ENCODE measurements at places on chromosomes 3 and 15. TPM values are rescaled to one million over a fixed set of nuclear protein-coding genes. Genes with fewer than 3 reads are reported as not detected.

The SPTBN5 gene
- 0.98 TPM for total RNA-seq

The SCAPER gene
- total RNA-seq, result 3.6 TPM

The LMAN1L gene
- total RNA-seq, result not detected

The DNAH12 gene
- total RNA-seq, result not detected

The IQCF5 gene
- total RNA-seq, result not detected

The ZNF148 gene
- total RNA-seq, result 23.3 TPM

DNA sequence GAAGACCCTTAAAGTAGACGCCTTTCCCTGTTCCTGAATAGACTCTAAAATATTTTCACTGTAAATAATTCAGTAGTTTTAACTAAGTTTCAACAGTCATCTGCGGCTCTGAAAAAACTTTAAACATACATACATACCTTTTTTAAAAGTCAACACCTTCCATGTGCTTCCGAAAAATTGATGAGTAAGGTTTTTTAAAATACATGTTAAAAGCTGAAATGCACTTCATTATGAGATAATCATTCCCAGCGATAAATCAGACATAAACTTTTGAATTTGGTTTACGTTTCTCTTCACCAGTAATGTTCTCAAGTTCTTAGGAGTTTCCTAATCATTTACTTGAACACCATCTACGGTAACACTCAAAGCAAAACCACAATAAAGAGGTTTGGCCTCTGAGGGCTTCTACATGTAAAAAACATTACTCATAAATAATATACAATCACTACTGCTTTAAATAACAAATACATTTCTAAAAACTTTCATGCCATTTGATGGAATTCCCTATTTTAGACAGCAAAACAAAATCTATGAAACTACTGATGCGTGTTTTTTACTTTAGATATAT lies 403.5 kb downstream of the SHQ1 start:
- H3K36me3 ChIP-seq, result peaks cover 11% of the 10 kb centered on the region
- no peaks in the 10 kb centered on the region for H3K27me3 ChIP-seq
- DNase-seq, result no peak
- H3K4me3 ChIP-seq, result peak overlapping the region; percentile 87
- no peak overlapping the region for H3K27ac ChIP-seq
- H3K4me1 ChIP-seq, result peaks cover 35% of the 10 kb centered on the region

DNA sequence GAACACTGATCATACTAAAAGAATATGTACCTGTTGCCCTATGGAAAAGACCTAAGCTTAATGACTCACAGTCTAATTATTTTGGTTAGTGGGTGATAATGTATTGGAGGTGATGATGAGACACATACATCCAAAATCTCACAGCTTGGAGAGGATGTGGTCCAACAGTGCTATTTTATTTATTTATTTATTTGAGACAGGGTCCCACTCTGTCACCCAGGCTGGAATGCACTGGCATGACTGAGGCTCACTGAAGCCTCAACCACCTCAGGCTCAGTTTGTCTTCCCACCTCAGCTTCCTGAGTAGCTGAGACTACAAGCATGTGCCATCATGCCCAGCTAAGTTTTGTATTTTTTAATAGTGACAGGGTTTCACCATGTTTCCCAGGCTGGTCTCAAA lies 35.0 kb downstream of the LPP start:
- H3K36me3 ChIP-seq, result no peaks in the 10 kb centered on the region
- DNase-seq, result no peak
- H3K27ac ChIP-seq, result no peak overlapping the region
- no peaks in the 10 kb centered on the region for H3K27me3 ChIP-seq

DNA sequence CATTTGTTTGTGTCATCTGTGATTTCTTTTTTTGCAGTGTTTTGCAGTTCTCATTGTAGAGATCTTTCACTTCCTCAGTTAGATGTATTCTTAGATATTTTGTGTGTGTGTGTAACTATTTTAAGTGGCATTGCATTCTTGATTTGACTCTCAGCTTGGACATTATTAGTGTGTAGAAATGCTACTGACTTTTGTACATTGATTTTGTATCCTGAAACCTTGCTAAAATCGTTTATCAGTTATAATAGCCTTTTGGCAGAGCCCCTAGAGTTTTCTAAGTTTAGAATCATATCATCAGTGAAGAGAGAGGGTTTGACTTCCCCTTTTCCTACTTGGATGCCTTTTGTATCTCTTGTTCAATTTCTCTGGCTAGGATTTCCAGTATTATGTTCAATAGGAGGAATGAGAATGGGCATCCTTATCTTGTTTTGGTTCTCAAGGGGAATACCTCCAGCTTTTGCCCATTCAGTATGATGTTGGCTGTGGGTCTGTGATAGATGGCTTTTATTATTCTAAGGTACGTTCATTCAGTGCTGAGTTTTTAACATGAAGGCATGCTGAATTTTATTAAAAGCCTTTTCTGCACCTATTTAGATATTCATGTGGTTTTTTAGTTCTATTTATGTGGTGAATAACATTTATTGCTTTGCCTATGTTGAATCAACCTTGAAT lies 211.7 kb downstream of the MBNL1 start:
- DNase-seq, result no peak
- H3K4me1 ChIP-seq, result no peaks in the 10 kb centered on the region
- no peak overlapping the region for H3K4me3 ChIP-seq
- no peak overlapping the region for H3K27ac ChIP-seq
- H3K27me3 ChIP-seq, result no peaks in the 10 kb centered on the region
- H3K36me3 ChIP-seq, result no peaks in the 10 kb centered on the region

DNA sequence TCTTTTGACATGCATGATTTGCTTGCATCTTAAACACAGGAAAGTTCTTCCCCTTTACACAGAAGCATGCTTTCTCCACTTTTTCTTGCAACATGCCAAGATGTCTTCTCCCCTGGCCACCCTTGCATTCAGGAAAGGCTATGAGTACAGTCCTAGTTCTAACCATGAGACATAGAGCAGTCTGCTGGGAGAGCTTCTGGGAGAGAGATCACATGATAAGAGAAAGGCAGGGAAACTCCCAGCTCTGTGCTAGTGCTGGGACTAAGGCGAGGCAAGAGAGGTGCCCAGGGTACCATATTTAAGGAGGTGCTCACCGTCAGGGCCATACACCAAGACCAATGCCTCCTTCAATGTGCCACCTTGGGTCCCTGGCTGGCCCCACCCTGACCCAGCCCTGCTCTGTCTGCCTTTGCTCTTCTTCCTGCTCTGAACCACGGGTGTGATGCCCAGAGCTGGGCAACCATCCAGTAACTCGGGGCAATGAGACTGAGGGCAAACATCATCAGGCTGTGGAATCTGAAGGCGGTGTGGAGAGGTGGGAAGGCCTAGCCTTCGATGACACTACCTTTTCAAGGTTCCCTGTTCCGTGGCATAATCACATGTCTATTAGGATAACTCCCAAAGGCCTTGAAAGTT lies 77.4 kb upstream of the PRR20G start:
- H3K36me3 ChIP-seq, result no peaks in the 10 kb centered on the region
- no peak overlapping the region for H3K4me3 ChIP-seq
- H3K27ac ChIP-seq, result no peak overlapping the region
- no peaks in the 10 kb centered on the region for H3K4me1 ChIP-seq

DNA sequence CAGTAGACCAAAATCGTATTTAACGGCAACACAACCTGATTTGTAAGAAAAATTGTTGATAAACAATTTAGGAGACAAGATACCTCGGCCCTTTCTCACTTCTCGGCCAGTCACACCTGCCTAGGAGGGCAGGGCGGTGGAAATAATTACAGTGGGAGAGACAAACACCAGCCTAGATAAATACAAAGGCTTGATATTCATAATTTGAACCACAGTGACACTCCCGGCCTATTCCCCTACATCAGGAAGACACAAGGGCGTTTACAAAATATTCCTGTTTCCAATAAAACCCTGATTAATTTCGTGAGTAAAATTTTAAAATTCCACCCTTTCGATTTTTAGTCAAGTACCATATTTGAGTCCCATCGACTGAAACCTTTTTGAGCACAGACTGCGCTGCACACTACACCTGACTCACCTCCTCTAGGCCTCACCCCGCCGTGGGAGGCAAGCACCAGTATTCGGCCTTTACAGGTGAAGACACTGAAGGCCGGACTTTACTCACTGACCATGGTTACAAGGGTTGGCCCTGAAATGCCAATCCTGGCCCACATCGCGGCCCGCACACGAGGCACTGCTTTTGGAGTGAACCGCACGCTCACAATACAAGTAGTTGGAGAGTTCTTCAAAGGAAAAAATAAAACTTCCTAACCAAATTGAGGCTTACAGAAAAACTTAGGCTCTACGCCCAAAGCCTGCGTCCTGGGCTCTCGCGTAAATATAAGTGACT lies 794 bp downstream of the ARPP19 start:
- H3K36me3 ChIP-seq, result no peaks in the 10 kb centered on the region
- DNase-seq, result peak; percentile 53
- peak overlapping the region; percentile 95 for H3K27ac ChIP-seq
- peaks cover 6% of the 10 kb centered on the region for H3K4me1 ChIP-seq
- H3K4me3 ChIP-seq, result peak overlapping the region; percentile 90

- DNase-seq, result no peak
- H3K27ac ChIP-seq, result no peak overlapping the region
- no peaks in the 10 kb centered on the region for H3K36me3 ChIP-seq
- H3K4me1 ChIP-seq, result no peaks in the 10 kb centered on the region
Observed at GRCh38 chr3:115576325-115576875, 46.9 kb upstream of the GAP43 start.

DNA sequence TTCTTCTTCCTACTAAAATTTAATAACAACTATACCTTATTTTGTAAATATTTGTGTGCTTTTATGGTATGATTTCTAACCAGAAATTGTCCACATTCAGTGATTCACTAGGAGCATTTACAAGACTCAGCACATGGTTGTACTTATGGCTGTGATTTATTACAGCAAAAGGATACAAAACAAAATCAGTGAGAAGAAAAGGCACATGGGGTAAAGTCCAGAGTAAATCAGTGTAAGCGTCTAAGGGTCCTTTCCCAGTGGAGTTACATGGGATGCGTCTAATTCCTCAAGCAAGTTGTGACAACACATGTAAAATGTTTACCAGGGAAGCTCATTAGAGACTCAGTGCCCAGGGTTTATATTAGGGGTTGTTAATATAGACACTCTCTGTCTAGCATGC lies 31.1 kb downstream of the RNF13 start:
- H3K27me3 ChIP-seq, result no peaks in the 10 kb centered on the region
- no peak overlapping the region for H3K4me3 ChIP-seq
- peaks cover 21% of the 10 kb centered on the region for H3K4me1 ChIP-seq
- H3K27ac ChIP-seq, result no peak overlapping the region

DNA sequence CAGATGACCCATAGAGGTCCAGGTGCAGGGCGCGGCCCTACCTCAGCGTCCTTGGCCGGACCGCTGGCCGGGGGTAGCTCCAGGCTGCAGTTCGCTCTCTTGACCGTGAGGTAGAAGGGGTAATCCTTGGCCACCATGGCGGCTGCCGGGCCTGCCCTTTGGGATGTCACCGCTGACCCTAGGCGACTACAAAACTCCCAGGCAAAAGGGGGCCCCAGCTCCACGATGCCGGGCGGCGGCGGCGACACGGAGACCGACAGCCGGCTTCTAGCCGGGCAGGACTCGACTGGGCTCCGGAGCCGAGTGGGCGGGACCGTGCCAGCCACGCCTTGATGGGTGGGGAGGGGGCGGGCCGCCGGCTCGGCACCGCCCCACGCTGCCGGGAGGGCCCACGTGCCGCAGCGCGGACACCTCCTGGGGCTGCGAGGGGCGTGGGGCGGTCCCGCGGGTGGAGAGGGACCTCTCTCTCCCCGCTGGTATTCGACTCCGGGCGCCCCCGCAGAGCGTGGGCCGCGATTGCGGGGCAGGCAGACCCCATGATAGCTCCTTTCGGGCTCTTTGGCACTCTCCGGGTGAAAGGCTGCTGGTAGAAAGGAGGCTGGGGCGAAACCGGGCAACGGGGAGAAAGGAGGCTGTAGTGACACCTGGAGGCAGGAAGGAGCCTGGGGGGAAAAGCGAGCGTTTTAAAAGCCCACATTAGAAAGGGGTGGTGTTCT lies at the start of gene ARHGEF3:
Gene ARHGEF3 (minus strand): TSS at position 288 of the 716 bp plus-strand sequence. CDS start 151 bp downstream, at position 137.
- peaks cover 21% of the 10 kb centered on the region for H3K4me1 ChIP-seq
- peak within 1 kb of the TSS; percentile 73 for H3K4me3 ChIP-seq
- H3K27me3 ChIP-seq, result no peaks in the 10 kb centered on the region

DNA sequence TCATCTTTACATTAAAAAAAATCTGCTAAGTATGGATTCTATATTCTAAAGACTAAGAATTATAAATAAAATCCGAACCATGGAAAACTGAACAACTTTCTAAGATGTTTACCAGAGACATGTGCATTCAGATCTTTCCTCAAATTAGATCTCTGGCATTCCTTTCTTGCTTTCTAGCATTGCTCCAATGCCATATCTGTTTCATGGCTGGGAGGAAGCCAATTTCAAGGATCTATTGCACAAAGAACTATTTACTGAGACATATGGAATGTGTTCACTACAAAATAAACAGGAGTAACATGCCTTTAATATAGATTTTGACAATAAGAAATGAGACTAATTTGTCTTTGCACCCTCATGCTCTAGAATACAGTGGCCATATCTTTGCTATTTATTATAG lies 45.1 kb upstream of the NANOGP8 start:
- H3K4me3 ChIP-seq, result no peak overlapping the region
- no peak for DNase-seq
- no peaks in the 10 kb centered on the region for H3K4me1 ChIP-seq

GRCh38 chr3:185858502-185859225 lies 33.8 kb upstream of the IGF2BP2 start:
- H3K36me3 ChIP-seq, result no peaks in the 10 kb centered on the region
- no peak overlapping the region for H3K4me3 ChIP-seq
- no peak overlapping the region for H3K27ac ChIP-seq

GRCh38 chr3:62955126-62955525 lies 79.9 kb upstream of the CADPS start:
- H3K4me1 ChIP-seq, result no peaks in the 10 kb centered on the region
- no peaks in the 10 kb centered on the region for H3K27me3 ChIP-seq
- no peak for DNase-seq

DNA sequence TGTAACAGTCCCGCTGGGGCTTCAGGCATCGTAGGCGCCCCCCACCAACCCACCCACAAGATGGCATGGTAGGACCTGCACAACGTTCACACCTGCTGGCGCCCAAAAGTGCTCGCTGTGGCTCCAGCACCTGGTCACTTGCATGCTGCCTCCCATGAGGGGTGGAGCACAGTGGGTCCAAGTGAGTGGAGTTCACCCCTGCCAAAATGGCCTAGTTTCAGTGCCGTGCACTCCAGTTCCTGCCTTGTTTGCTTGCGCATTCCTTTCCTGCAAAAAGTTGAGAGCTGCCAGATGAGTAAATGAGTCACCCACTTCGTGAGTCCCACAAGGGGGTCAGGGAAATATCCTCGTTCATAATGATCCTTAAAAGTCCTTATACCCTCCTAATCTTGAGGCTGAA lies 788.7 kb upstream of the DPPA4 start:
- H3K36me3 ChIP-seq, result no peaks in the 10 kb centered on the region
- H3K4me3 ChIP-seq, result no peak overlapping the region
- no peaks in the 10 kb centered on the region for H3K4me1 ChIP-seq
- no peaks in the 10 kb centered on the region for H3K27me3 ChIP-seq
- peak; percentile 13 for DNase-seq
- H3K27ac ChIP-seq, result no peak overlapping the region

Measured in PC-3 (cell line).